ENCODE measurements at places on chromosomes 5 and 9.

GRCh38 chr5:32428426-32428825, 16.1 kb downstream of the ZFR start:
- DNase-seq, result no peak

GRCh38 chr5:13985731-13986418, 41.4 kb upstream of the DNAH5 start:
- no peak for DNase-seq

DNA sequence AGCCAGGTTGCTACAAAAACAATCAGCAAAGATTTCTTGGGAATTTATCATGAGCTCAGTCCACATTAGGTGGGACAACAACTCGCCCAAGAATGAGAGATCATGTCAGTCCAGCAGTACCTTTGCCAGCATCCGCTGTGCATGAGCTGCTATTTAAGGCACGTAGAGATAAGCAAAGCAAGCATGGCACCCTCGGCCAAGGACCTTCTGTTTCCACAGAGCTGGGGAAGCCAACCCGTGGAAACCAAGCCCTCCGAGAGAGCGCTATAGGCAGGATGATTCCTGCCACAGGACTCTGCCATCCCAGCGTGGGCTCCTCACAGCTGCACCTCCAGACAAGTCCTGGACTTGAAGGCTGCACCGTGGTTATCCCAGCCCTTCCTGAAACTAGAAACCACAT, 189.5 kb upstream of the PPP1R26 start:
- DNase-seq, result no peak

- DNase-seq, result no peak
Measured at GRCh38 chr5:21225223-21226064, 1237.4 kb upstream of the CDH18 start.

DNA sequence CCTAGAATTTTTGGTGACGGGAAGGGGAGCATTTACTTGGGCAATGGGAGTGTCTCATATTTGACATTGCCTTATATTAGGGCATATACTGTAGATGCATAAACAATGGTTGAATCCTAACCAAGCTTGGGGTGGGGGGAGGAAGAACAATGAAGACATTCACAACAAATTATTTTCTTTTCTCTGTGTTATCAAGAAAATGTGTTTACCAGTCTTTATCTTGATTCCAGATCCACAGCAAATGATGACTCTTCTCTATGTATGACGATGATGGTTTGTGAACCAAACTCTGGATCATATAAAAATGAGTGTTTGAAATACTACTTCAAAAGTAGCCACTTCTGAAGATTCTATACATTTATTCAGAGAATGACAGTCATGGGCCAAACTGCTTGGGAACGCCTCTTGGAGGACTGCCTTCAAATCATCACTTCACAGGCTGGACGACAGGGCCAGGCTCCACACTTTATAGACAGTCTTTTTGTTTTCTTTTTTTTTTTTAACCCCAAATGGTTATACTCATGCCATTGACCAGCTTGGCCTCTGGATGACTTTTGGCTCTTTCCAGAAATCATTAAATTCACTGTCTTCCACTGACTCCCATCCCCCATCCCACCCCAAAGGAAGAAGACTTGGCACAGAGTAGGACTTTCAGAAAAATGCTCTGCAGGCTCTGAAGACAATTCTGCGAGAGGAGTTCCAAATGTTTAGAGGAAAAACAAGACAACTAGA, 123.8 kb upstream of the LIFR start:
- no peak for DNase-seq
